ENCODE measurements at places on chromosomes 12 and 14. TPM values are rescaled to one million over a fixed set of nuclear protein-coding genes. Genes with fewer than 3 reads are reported as not detected.
A peak's percentile ranks its signal among the peaks of the same experiment; 100 is the strongest.

Gene GAS2L3
- total RNA-seq: 57.6 TPM

Gene FITM1
- total RNA-seq: 1.2 TPM

Gene CIROP
- 0.06 TPM for total RNA-seq

DNA sequence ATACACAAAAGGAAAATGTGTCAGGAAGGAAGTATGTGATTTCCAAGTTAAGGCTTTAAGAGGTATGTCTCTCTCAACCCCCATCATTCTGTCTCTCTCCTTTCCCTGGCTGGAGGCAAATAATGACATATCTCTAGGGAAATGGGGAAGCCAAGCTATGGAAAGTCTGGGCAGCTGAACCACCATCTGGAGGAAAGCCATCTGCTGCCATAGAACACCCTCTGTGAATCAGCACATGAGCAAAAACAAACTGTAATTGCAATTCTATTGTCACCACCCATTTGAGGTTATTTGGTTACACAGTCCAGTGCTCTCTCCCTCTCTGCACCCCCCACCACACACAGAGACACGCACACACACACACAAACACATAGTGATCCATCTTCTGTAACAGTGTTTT is 766.2 kb downstream of the FLRT2 start:
- H3K27me3 ChIP-seq: no peaks in the 10 kb centered on the region
- no peak for DNase-seq
- no peaks in the 10 kb centered on the region for H3K36me3 ChIP-seq
- H3K4me3 ChIP-seq: no peak overlapping the region
- no peak overlapping the region for H3K27ac ChIP-seq

Gene B4GALNT3
- total RNA-seq: 30.8 TPM

DNA sequence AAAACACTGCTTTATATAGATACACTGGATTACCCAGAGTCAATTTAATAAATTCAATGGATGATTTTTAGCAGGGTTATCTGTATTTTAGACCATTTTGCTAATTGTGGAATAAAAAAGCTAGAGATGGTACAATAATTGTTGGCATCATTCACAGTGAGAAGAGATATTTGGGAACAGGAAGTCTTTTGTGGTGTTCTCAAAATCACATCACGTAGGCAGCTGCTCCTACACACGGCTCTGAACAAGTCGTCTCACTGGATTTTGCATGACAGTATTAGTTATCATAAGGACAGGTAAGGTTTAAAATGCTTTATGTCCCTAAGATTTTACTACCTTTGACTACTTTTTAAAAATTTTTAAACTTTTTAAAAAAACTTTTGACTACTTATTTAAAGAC is 52.0 kb downstream of the PAPLN start:
- no peaks in the 10 kb centered on the region for H3K27me3 ChIP-seq
- peaks cover 17% of the 10 kb centered on the region for H3K4me1 ChIP-seq
- no peak for DNase-seq
- no peaks in the 10 kb centered on the region for H3K36me3 ChIP-seq

Gene MAP3K12
- 17.2 TPM for total RNA-seq

GRCh38 chr14:105494606-105494929 is 3.5 kb downstream of the TEDC1 start:
- H3K4me1 ChIP-seq: no peaks in the 10 kb centered on the region
- no peak for DNase-seq
- no peaks in the 10 kb centered on the region for H3K36me3 ChIP-seq
- H3K27ac ChIP-seq: no peak overlapping the region
- H3K4me3 ChIP-seq: no peak overlapping the region

DNA sequence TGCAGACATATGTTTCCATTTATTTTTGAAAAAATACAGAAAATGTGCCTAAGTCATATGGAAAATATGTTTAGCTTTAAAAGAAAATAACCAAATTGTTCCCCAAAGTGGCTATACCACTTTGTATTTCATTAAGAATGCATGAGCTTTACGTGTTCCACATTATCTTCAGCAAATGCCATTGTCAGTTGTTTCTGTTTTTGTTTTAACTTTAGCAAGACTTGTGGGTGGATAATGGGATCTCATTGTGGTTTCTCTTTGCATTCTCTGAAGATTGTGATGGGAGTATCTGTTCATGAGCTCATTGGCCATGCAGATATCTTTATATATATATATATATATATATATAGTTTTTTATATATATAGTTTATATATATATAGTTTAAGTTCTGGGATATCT is 181.5 kb downstream of the CCER1 start:
- H3K4me3 ChIP-seq: no peak overlapping the region

Gene VWF
- 8.0 TPM for total RNA-seq

Gene GALNT8
- 2.6 TPM for total RNA-seq

GRCh38 chr14:81301371-81301770 is 80.6 kb upstream of the GTF2A1 start:
- peaks cover 10% of the 10 kb centered on the region for H3K4me1 ChIP-seq
- DNase-seq: no peak
- H3K36me3 ChIP-seq: no peaks in the 10 kb centered on the region
- H3K27ac ChIP-seq: no peak overlapping the region

Gene ESPL1
- total RNA-seq: 34.3 TPM

Gene IL22
- not detected for total RNA-seq

DNA sequence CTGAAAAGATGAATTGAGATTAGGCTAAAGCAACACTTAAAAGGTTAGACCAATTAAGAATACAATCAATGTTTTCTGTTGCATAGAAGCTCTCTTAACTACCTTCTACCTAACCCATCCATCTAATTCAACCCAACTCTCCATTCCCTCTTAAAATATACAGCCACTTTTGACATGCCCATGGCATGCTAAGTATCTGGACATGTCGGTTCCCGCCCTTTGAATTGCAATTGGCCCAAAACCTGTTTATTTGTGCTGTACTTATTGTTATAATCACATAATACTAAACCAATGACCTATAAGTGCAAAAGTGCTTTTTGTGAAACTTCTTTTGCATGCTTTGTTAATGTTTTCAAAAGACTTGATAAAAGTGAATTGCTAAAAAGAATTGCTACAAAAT is 37.6 kb upstream of the APPL2 start:
- no peak overlapping the region for H3K4me3 ChIP-seq
- H3K27ac ChIP-seq: no peak overlapping the region
- no peaks in the 10 kb centered on the region for H3K36me3 ChIP-seq
- DNase-seq: no peak

DNA sequence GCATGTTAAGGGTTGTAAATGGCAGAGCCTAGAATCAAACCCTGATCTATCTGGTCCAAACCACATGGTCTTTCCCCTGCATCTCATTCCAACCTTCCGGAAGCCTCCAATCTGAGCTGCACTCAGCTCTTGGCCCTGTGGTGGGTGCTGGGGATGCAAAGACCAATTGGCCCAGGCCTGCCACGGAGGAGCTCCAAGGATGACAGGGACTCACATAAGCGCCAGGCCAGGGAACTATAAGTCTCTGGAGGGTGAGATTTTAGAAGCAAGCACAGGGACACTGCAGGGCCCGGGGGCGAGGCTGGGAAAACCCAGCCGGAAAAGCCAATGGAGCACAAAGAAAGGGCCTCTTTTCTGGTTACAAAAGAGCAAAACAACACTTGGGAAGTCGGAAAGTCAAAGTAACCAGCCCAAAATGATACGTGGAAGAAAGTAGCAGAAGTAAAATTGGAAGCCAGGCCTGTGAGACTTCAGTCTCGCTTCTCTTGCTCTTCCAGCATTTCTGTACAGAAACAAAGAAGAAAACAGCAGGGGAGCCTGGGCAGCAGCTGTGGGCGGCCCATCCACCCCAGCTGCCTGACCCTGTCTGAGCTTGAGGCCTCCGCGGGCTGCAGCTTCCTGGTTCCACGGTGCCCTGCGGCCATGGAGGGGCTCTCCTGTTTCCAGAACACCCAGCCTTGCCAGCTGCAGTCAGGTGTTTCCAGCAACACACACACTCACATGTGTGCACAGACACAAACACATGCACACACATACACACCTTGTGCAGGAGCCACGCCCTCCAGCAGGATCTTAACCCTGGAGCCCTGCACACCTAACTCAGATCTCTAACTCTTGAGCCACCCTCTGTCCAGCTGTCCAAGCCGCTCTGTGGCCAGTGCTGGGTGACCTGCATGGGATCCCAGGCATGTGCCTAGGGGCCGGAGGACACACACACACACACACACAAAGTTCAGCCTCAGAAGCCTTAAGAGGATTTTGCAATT is 178.2 kb downstream of the BCL11B start:
- peak; percentile 73 for DNase-seq
- H3K27ac ChIP-seq: no peak overlapping the region
- H3K4me3 ChIP-seq: no peak overlapping the region
- H3K27me3 ChIP-seq: no peaks in the 10 kb centered on the region

DNA sequence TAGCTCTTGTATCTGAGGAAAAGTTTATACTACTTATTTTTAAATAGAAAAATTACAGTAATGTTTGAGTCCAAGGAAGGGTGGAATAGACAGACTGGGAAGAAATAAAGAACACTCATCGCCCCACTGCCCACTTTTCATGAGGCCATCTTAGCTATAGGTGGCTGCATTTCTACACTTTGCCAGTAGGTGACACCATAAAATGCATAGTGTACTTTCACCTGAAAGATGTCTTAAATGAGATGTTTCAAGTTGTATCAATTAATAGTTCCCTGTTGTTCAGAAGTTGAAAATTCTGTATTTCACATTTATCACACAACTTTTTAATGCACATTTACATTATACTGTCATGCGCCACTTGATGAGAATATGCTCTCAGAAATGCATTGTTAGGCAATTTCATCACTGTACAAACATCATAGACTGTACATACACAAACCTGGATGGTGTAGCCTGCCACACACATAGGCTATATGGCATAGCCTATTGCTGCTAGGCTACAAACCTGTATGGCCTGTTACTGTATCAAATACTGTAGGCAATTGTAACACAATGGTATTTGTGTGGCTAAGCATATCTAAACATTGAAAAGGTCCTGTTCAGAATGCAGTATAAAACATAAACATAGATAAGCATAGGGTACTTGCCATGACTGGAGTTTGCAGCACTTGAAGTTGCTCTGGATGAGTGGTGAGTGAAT is 27.6 kb downstream of the PMCH start:
- no peak overlapping the region for H3K4me3 ChIP-seq
- H3K27ac ChIP-seq: no peak overlapping the region
- no peaks in the 10 kb centered on the region for H3K4me1 ChIP-seq
- DNase-seq: peak; percentile 49

GRCh38 chr12:1552911-1553491 is 41.4 kb downstream of the FBXL14 start:
- H3K27ac ChIP-seq: peak overlapping the region; percentile 77
- H3K4me1 ChIP-seq: peaks cover 16% of the 10 kb centered on the region
- no peak overlapping the region for H3K4me3 ChIP-seq
- H3K36me3 ChIP-seq: no peaks in the 10 kb centered on the region
- no peaks in the 10 kb centered on the region for H3K27me3 ChIP-seq

DNA sequence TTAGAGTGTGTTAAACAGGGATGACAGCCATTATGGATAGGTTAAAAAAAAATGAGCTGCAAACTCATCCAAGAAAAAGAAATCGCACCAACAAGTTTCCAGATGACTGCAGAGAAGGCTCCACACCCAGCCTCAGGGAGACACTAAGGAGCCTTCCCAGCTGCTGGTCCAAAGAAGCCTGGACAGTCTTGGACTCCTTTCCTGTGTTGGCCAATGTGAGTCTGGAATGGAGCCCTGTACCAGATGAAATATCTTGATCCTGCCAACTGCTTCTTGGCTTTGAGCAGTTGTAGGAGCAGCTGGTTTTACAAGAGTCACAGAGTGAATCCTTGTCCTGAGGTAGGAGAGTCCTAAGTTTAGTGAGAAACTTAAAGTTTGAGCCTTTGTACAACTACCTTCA is 44.5 kb downstream of the SLC38A1 start:
- H3K4me3 ChIP-seq: no peak overlapping the region
- no peaks in the 10 kb centered on the region for H3K4me1 ChIP-seq

Gene OR10A7
- not detected for total RNA-seq

Gene ABCC9
- total RNA-seq: not detected

DNA sequence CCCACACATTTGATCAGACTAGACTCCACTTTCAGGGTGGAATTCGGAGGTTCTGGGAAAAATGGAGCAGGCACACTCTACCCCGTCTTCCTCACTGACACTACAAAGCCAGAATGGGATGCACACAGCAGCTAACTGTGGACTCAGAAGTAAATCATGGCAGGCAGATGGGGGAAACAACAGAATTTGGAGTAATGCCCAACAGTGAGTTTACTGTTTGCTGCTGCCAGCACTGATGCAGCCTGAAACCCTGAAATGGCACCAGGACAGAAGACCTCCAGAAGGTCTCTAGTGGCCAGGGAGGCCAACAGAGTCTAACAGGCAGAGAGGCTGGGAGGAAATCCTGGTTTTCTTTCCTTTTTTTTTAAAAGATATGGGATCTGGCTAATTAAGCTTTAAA is 24.6 kb downstream of the KCTD10 start:
- H3K27me3 ChIP-seq: no peaks in the 10 kb centered on the region
- no peak for DNase-seq
- no peaks in the 10 kb centered on the region for H3K36me3 ChIP-seq
- peaks cover 2% of the 10 kb centered on the region for H3K4me1 ChIP-seq
- H3K4me3 ChIP-seq: no peak overlapping the region

DNA sequence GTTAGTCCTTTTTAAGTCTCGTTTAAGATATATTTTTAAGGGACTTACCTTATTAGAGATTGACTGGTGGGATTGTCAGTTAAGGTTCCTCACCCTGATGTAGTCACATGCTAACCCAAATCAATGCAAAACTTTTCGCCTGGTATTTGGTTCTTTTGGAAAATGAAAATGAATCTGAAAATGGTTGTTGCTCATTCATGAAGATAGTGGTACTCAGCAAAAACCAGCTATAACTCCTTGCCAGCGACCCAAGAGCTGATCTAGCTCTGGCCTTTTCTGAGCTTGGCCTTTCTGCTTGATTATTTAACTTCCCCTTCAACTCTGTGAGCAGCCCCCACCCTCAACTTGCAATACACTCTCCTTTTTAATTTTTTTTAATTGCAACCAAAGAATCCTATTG is 85.0 kb upstream of the GTF2A1 start:
- no peak overlapping the region for H3K27ac ChIP-seq
- H3K27me3 ChIP-seq: no peaks in the 10 kb centered on the region
- H3K4me3 ChIP-seq: no peak overlapping the region
- no peaks in the 10 kb centered on the region for H3K36me3 ChIP-seq

DNA sequence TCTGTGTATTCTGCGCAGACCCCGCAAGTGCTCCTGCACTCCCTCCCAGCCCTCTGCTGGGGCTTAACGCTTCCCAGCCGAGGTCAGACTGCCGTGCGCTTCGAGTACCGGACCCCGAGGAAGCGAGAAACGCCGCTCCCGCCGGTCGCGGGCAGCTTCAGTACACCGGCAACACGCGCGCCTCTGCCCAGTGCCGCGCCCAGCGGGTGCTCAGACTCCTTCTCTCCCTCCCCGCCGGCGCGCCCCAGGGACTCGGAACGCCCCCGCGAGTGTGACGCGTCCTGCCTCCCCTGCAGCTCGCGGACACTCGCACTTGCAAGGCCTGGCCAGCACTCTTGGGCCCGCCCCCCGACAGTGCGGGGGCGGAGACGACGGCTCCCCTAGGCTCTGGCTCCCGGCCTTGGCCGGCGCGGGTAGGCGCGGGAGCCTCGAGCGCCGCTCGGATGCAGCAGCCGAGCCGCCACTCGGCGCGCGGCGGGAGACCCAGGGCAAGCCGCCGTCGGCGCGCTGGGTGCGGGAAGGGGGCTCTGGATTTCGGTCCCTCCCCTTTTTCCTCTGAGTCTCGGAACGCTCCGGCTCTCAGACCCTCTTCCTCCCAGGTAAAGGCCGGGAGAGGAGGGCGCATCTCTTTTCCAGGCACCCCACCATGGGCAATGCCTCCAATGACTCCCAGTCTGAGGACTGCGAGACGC is at the start of gene PTGER2:
TSS of gene PTGER2 (plus strand) at position 410 of the 692 bp plus-strand sequence. CDS start at position 647, 237 bp downstream.
- peaks cover 78% of the 10 kb centered on the region for H3K27me3 ChIP-seq
- DNase-seq: peak; percentile 78
- H3K36me3 ChIP-seq: no peaks in the 10 kb centered on the region
- peak within 1 kb of the TSS; percentile 52 for H3K4me3 ChIP-seq
- peaks cover 11% of the 10 kb centered on the region for H3K4me1 ChIP-seq

Measured in neural progenitor cell (in vitro differentiated cells).